ENCODE measurements at places on chromosomes 13 and 19. TPM values are rescaled to one million over a fixed set of nuclear protein-coding genes. Genes with fewer than 3 reads are reported as not detected.

MAP4K1 gene
- total RNA-seq: 259 TPM

CYP2B6 gene
- total RNA-seq: not detected

PLD3 gene
- 70.0 TPM for total RNA-seq

ATXN8OS gene
- not detected for total RNA-seq

FUT3 gene
- not detected for total RNA-seq

VSTM1 gene
- total RNA-seq: not detected

ADGRE2 gene
- total RNA-seq: 0.29 TPM

SYNE4 gene
- total RNA-seq: 1.8 TPM

PCDH17 gene
- not detected for total RNA-seq

HSH2D gene
- 84.3 TPM for total RNA-seq

ZNF525 gene
- 22.3 TPM for total RNA-seq

IGFL1 gene
- not detected for total RNA-seq

Data from activated CD8-positive, alpha-beta T cell treated with anti-CD3 and anti-CD28 coated beads, Interleukin-2, amount 10 ng/mL, durations not matched to agents 7 days and 5 days (primary cell).